Right lobe of liver (tissue), 6 donors: ENCODE measurements at places on chromosomes 4 and X. TPM values are rescaled to one million over a fixed set of nuclear protein-coding genes. Genes with fewer than 3 reads are reported as not detected.

GRCh38 chrX:153477364-153477857 lies 7.0 kb upstream of the HAUS7 start:
- no peak for DNase-seq

DNA sequence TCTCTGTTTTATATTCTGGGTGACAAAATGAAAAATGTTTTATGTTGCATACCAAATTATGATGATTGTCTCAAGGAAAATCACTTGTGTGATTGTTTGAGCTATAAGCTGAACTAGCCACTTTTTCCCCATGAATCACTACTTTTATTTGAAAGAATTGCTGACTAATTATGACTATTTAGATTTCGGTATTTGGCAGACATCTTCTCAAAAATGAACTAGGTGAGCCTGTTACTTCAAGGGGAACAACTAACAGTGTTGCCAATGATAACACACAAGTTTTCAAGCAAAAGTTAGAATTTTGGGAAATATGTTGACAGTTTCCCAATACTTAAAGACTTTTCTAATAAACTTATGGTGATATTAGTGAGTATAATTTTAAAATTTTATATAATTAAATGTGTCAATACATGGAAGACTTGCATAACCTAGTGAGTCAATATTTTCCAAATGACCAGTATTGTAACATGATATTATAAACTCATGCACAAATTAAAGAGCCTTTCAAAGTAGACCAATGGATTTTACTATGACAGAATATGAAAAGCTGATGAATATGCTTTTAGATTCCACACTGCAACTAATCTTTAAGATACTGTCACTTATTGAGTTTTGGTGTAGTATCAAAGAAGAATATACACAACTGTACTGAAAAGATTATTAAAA lies 187.7 kb upstream of the GATB start:
- no peak for DNase-seq

DNA sequence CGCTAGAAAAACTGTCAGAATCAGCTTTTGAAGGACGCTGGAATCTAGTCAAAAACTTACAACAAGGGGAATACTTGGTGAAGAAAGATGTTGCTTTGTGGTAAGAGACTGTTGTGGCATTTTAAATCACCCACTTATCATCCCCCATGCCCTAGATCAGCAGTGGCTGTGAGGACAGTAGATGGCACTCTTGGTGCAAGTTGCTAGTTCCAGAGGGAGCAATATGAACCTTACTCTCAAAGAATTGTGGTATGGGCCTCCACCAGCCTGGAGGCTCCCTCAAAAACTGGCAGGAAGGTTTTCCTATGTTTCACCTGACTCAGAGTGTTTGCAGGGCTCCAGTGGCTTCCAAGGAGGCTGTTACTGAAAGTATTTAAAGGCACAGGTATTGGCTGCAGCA lies 37.7 kb upstream of the SLC16A2 start:
- peak; percentile 46 for DNase-seq

Gene OPRPN
- 0.53 TPM for total RNA-seq

DNA sequence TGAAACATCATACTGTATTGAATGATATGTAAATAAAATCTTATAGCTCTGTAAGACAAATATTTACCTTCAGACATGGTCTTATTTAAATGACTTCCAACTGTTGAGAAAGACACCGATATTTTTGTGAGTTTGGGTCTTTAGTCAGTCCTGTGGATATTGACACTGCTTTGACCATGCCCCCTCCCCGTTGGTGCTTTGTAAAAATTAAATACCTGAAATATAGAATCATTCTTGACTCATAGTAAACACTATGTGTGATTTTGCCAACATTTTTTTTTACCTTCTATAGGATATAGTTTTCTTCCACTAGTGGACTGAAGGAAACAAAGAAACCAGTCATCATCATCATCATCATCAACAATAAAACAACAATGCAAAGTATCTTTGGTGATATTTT lies 114.3 kb upstream of the HS3ST1 start:
- DNase-seq = no peak

- no peak for DNase-seq
These were observed 84.6 kb downstream of the NDST4 start for GRCh38 chr4:115028682-115029410.

- no peak for DNase-seq
These were observed 110.0 kb downstream of the PPARGC1A start for GRCh38 chr4:23779839-23780238.

- no peak for DNase-seq
These were observed 794.8 kb upstream of the EPHA5 start for GRCh38 chr4:66465111-66465510.

Gene CCDC158
- total RNA-seq = 1.4 TPM

Gene CHRNA9
- not detected for total RNA-seq

Gene AKAP14
- not detected for total RNA-seq

GRCh38 chr4:174263445-174263736 lies 20.1 kb downstream of the FBXO8 start:
- no peak for DNase-seq

DNA sequence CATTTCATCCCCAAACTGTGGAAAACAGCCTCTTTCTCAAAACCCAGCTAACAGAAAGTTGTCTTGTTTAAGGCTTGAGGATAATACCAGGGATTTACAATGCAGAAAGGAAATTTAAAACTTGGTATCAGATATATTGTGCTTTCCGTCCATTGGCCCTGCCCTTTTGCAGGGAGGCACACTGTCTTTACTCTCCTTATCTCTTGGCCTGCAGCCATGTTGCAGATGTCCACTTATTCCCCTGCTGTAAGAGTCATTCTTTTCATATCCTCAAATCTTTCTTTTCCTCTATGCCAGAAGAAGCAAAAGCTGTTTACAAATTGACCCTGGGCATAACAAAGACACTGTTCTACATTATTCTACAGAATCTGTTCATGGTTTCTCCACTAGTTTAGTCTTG lies 75.6 kb upstream of the DYNLT3 start:
- peak; percentile 40 for DNase-seq

Gene TBC1D9
- total RNA-seq = 10.8 TPM

Gene EOLA2
- total RNA-seq = 13.8 TPM

Gene DGKQ
- total RNA-seq = 4.6 TPM

DNA sequence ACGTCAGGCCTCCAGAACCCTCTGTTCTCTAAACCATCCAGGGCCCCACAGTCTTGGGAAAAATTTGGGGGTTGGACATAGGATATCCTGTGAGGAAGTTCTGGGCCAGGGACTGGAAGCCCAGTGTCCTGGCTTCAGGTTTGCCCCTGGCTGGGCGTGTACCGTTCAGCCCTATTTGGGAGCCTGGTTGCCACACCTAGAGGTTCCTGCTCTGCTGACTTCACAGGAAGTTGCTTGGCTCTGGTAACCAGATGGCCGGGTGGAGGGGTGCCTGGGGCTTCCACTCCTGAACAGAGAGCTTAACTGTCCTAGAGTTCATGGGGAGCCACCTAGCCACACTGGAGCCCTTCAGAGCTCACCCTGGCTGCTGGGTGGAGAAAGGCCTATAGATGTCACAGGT lies 1.1 kb downstream of the TAFAZZIN start:
- DNase-seq = no peak

Gene ENAM
- 0.07 TPM for total RNA-seq

Gene CTAG1A
- not detected for total RNA-seq

Gene PNMA3
- 0.74 TPM for total RNA-seq

Gene GLRA3
- total RNA-seq = not detected

Gene SMIM20
- 18.8 TPM for total RNA-seq

- no peak for DNase-seq
These were observed 1042.3 kb downstream of the FSTL5 start for GRCh38 chr4:161121451-161121850.

DNA sequence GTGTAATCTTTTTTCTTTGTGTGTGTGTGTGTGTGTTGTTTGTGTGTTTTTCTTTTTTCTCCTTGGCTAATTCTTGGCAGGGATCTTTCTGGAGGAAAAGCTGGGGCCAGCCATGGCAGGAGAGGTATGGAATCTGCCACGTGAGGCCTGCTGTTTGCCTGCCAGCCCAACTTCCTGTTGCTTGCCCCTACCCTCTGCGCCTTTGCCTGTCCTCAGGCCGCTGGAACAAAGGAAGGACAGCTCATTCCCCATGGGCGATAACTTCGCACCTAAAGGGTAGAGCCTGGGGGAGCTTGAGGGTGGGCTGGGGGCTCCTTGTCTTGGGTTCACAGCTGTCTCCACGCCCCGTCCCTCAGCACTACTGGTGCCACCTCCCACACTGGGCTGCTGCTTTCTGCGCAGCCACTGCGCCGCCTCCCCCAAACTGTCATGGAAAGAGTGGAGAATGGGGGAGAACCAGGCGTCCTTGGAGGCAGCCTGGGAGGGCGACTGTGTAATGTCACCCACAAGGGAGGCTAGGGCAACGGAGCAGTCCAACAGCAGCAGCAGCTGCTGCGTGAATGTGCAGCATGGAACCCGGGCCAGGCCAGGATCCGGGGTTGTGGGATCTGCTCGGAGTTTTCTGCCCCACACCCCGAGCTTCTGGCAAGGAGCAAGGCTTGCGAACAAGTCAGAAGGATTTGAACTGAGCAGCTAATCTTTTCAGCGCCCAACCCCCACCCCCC lies 12.3 kb upstream of the YIPF7 start:
- DNase-seq = no peak

Gene SPANXC
- not detected for total RNA-seq

GRCh38 chr4:91909963-91910362 lies 393.8 kb upstream of the GRID2 start:
- DNase-seq = no peak

GRCh38 chr4:5783486-5783885 lies 72.5 kb downstream of the EVC start:
- DNase-seq = no peak

DNA sequence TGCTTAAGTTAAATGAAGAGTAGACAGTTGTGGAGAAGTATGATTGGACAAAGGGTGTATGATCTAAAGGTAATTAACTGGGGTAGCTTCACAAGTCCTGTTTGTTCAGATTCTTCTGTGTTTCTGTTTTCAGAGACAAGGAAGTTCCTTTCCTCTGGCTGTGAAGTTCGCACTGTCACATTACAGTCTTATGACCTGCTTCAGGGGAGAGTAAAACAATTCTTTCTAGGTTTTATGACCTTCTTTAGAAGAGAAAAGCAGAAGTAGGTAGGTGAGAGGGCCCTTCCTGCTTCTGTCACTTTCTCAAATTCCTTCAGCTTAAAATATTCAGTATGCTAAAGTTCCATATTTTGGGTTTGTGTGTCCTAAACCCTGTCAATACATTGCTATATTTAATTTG lies 211.9 kb downstream of the SOX3 start:
- DNase-seq = no peak

GRCh38 chr4:94534401-94535312 lies 82.9 kb downstream of the PDLIM5 start:
- no peak for DNase-seq

- no peak for DNase-seq
These were observed 30.6 kb upstream of the SCML1 start for GRCh38 chrX:17706676-17707075.

- no peak for DNase-seq
These were observed 49.4 kb downstream of the ANXA3 start for GRCh38 chr4:78601013-78601412.

GRCh38 chr4:86122404-86122803 lies 237.4 kb downstream of the MAPK10 start:
- DNase-seq = no peak

DNA sequence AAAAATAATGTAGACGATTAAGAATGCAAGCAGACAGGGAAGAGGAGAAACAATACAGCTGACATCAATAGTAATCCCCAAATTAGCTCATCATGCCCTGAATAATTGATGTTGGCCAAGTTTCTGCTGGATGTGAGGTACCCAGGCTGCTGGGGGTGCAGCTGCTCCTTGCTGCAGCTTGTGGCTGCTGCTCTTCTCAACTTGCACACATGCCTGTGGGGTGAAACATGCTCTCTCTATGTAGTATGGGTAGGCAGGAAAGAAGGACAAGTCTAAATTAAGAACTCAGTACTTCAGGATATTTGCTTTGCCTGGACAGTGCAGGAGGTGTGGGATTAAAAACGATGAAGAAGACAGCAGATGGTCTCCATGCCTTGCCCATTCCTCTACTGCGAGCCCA lies 16.7 kb downstream of the EDA2R start:
- DNase-seq = no peak

DNA sequence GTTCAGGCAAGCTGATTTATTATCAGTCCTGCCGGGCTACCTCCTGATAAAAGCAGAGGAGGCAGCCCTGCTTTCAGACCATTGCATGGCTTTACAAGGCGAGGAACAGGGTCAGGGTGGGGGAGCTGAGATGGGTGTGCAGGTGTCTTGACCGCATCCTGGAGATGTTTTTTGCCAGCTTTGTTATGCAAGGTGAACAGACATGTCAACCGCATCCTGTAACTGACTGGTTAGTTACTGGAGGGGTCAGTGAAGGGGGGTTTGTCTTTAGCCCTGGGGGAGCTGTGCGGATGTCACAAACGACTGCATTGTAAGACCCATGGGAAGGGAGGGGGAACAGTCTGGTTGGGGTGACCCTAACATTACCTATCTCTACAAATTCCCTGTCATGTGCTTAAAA lies 10.0 kb downstream of the ADAM29 start:
- no peak for DNase-seq
